ENCODE measurements at places on chromosomes 3 and 15.

DNA sequence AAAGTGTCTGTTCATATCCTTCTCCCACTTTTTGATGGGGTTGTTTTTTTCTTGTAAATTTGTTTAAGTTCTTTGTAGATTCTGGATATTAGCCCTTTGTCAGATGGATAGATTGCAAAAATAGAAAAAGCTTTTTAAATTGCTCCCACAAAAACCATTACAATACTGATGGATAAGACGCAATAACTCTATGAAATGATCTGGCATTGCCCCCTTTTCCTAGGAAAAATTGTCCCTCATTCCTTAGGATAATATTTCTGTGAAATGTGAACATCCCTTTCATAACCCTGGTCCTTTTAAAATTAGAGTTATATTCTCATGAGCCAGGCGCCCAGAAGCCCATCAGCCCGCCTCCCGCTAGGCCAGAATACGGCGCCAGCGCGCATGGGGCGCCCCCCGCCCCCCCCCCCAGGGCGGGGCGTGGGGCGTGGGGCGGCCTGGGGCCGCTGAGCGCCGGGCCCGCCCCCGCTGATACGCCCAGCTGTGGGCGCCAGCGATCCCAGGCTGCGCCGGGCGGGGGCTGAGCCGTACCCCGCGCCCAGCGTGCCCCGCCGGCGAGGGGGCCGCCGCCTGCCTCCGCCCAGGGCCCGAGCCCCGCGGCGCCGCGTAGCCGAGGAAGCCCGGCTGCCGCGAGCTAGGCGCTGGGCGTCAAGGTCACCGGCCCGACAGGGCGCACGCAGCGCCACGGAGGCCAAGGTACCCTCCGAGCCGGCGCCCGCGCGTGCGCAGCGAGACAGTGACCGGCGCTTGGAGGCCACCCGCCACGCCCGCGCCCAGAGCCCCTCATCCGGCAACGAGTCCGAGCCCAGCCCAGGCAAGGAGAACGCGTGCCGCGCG lies 11.1 kb upstream of the ROPN1B start:
- DNase-seq: no peak

- DNase-seq: no peak
Observed at GRCh38 chr3:12935023-12935860, 93.9 kb upstream of the RPL32 start.

- DNase-seq: no peak
Observed at GRCh38 chr3:160831401-160831800, 75.4 kb downstream of the PPM1L start.

- no peak for DNase-seq
Observed at GRCh38 chr15:87387766-87388165, 868.8 kb downstream of the NTRK3 start.

- DNase-seq: no peak
Observed at GRCh38 chr3:160948273-160948672, 156.9 kb downstream of the B3GALNT1 start.

GRCh38 chr3:27888562-27888961 lies 166.4 kb upstream of the EOMES start:
- DNase-seq: no peak

- DNase-seq: no peak
Observed at GRCh38 chr15:72833561-72833960, 50.0 kb upstream of the ADPGK start.

DNA sequence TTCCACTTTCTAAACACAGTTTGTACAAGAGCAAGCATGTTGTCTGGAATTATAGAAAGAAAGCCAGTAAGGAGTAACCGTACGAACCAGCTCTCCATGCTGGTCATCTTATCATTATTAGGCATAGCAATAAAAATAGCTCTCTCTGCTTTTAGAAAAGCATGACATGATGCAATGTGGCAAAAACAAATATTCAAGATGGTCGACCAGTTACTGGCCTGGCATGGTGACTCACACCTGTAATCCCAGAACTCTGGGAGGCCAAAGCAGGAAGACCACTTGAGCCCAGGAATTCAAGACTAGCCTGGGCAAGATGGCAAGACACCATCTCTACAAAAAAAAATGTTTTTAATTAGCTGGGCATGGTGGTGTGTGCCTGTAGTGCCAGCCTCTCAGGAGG lies 2.6 kb upstream of the MAP4 start:
- DNase-seq: no peak

- no peak for DNase-seq
Observed at GRCh38 chr15:76799760-76800159, 105.4 kb downstream of the SCAPER start.

DNA sequence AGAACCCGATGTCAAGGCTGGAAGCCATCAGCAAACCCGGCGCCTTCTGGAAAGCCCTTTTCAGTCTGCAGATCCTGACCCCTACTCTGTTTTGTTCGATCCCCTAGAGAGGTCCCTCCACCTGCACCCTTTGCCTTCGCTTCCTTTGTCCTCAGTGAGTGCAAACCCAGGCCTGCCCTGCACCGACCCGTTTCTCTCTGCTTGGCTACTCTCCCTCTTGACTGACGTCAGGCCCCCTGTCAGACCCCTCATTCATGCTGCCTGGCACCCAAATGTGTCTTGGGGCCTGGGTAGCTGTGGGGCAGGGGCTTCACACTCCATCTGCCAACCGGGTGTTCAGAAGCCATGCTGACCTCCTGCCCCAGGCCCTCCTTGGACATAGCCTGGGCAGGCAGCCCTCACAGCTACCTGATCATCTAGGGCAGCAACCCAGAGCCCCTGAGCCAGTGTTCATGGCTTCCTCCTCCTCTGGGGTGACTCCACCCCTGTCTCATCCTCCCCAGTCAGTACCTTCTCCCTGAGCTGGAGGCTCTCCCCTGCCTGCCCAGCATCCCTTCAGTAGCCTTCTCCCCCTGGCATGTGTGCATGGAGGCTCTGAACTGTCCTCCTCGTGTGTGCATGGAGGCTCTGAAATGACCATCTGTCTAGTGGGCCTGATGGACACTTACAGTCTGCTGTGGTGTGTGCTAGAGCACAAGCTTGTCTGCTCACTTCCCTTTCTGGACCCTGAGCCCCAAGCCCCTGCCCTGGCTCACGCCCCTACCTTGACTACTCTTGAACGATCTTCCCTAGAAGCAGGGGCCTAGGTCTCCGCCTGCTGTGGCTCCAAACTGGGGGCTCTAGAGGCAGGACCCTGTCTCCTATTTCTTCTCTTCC lies 69.4 kb downstream of the EXOG start:
- DNase-seq: no peak

DNA sequence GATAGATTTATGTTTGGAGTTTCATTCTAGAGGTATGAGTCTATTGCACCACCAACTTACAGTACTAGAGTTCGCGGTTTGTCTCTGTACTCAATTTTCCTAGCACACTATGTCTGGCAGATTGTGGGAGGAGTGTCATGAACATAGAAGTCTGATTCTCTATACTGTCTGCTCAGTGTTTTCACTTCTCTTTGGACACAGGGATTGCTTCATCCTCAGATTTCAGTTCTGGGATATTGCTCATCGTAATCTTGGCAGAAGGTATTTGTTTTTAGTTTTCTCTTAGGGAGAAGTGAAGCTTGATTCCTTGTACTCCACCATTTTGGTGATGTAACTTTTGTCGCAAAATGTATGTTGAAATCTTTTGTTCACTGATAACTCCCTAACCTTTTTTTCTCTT lies 27.8 kb upstream of the AZI2 start:
- DNase-seq: no peak

DNA sequence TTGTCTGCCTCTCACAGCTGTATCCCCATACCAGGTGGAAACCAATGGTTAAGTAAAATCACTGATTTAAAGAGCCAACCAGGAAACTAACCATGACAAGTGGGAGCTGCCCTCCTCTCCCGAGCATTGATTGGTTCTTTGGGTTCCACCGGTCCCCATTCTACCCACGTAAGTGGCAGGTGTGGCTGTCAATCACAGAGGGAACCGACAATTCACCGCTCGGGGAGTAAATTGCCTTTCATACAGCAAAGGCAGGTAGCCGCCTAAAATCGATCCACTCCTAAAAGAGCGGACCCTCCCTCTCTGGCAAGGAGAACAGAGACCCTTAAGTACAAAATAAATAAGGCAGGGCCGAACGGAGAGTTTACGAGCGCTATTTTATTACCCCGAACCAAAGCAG lies 1.2 kb downstream of the ERC2 start:
- peak; percentile 77 for DNase-seq

DNA sequence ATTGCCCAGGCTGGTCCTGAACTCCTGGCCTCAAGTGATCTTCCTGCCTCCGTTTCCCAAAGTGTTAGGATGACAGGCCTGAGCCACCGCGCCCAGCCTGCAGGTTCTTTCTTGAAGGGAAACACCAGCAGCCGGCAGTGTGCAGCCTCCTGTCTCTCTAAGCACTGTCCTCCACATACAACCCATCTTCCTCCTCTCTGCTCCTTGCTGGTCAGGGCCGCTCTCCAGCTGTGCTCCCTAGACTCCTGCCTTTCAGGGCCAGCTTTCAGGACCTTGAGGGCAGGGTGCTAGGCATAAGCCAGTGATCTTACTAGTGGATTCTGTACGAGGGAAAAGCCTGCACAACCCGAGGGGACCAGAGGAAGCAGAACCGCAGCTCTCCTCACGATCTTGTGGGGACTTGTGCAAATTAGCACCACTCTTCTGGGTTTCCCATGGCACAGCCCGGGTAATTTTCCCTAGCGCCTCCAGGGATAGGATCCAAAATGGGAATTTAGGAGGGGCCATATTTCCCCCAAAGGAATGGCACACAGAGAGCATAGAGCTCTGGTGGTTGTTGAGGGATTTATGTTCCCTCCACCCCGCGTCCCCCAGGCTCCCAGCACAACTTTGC lies 18.2 kb upstream of the CORO2B start:
- no peak for DNase-seq

- no peak for DNase-seq
Observed at GRCh38 chr3:48945891-48946549, 27.4 kb downstream of the ARIH2 start.

GRCh38 chr3:56918111-56918568 lies 116.4 kb upstream of the ARHGEF3 start:
- no peak for DNase-seq

DNA sequence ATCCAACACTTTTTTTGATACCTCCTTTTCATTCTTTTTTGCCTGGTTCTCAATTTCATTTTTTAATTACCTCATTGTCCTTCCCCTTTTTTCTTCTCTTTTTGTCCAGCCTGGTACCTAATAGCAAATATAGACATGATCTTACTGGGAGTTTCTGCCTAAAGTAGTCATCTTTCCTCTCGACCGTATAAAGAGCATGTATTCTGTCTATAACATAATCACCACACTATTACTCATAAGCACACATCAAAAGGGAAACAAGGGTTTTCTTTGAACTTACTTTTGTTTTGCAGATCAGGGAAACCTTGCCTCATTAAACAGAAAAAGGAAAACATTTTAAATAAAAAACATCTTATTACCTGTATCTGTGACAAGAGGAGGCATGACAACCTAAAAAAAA lies 33.0 kb downstream of the FAM98B start:
- no peak for DNase-seq

GRCh38 chr15:93247466-93248121 lies 158.6 kb upstream of the RGMA start:
- no peak for DNase-seq

DNA sequence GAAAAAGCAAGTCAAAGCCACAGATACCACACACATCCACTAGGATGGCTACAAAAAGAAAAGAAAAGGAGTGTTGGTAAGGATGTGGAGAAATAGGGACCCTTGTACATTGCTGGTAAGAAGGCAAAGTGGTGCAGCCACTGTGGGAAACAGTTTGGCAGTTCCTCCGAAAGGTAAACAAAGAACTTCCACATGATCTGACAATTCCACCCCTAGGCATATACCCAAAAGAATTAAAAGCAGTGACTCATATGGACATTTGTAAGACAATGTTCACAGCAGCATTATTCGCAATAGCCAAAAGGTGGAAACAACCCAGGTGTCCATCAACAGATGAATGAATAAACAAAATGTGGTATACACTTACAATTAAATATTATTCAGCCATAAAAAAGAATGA lies 22.2 kb upstream of the GMPPB start:
- DNase-seq: no peak

DNA sequence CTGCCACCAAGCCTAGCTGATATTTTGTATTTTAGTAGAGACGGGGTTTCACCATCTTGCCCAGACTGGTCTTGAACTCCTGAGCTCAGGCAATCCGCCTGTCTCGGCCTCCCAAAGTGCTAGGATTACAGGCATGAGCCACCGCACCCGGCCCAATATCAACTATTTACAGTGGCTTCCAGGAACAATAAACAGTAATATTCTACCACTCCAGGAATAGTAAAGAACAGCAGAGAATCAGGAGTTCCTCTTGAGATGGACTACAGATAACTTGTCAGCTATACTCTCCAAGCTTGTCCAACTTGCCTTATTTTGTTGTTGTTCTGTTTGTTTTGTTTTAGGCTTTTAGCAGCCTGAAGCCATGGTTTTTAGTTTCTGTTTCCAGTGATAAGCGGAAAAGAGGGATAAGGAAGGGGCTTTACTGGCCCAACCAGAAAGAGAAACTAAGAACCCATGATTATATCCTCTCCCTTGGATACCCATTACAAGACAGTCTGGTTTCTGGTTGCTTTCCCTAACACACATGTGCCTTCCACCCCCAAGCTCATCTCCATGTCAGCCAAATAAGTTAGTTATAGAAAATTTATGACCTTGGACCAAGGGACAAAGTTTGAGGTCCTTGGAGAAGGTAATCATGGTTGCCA lies 36.7 kb downstream of the ARHGEF3 start:
- DNase-seq: no peak

DNA sequence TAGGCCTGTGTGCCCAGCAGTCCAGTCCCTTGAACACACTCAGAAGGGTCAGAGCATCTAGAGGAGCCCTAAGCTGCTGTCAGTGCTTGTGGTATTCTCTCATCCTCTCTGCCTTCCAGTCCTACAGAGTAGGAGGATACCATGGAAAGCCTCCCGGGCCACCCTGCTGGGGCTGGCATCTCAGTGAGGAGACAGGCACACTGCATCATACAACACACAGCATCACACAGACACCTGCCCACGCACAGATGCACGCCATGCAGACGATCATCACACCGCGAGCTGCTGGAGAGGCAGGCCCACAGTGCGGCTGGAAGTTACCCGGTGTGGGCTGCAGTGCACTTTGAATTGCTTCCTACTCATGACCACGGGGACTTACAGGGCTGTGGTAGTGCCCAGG lies 15.2 kb downstream of the GABRA5 start:
- DNase-seq: no peak

- no peak for DNase-seq
Observed at GRCh38 chr3:52104684-52105640, 48.6 kb upstream of the DUSP7 start.

DNA sequence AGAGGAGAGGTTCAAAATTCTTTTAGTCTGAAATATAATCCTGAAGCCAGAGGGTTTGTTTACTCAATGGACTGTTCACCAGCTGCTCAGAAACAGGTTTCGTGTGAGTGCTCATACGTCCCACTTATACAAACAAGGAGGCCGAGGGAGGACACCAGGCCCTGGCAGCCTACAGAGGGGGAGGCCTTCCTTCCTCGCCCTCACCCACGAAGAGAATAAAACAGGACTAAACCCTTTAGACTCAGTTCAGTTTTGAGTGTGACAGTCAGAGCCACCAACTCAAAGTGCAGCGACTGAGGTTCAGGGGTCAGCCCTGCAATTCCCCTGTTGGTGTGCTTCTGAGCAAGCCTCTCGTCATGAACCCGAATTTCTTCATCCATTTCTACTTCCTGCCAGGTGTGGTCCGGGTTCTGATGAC lies 17.3 kb downstream of the FAM174B start:
- DNase-seq: peak; percentile 69

GRCh38 chr3:123633530-123633929 lies 48.7 kb upstream of the HACD2 start:
- no peak for DNase-seq

- no peak for DNase-seq
Observed at GRCh38 chr15:75098404-75098803, 75.0 kb downstream of the PPCDC start.

All from NCI-H748 treated with DMSO at 0.1 percent for 48 hours (cell line).